ENCODE measurements at places on chromosomes 12 and 14.

DNA sequence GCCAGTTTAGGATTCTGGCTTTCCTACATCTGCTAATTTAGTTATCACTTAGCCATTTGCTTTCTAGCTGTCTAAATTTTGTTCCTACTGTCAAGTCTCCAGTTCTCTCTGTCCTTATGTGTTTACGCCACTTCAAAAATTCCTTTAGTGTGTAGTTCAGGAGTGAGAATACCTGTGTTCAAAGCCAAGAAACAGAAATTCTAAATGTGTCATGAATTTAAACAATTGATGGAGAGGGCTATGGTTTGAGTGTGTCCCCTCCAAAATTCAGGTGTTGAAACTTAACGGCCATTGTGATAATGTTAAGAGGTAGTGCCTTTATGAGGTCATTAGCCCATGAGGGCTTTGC is 11.4 kb upstream of the CATSPERB start:
- DNase-seq, result no peak

- no peak for DNase-seq
Measured at GRCh38 chr12:7096979-7097378, 4.7 kb upstream of the C1R start.

DNA sequence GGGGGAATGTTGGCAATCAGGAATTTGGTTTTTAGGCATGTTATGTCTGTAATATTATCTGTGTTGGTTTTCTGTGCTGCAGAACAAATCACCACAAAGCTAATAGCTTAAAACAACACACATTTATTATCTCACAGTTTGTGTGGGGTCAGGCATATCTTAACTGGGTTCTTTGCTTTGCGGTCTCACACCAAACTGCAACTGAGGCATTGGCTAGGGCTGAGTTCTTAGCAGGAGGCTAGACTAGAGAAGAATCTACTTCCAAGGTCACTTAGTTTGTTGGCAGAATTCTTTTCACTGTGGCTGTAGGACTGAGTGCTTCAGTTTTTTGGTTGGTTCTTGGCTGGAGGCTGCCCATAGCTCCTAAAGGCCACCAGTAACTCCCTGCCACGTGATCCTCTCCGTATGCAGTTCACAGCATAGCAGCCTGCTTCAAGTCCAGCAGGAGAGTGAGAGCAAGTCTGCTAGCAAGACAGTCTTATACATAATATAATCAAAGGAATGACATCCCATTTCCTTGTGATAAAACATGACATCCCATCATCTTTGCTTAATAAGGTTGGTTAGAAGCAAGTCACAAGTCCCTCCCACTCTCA is 21.6 kb downstream of the ATF1 start:
- no peak for DNase-seq

GRCh38 chr14:76844223-76844622 is 18.0 kb downstream of the LRRC74A start:
- peak; percentile 37 for DNase-seq

GRCh38 chr12:112463478-112463877 is 44.7 kb downstream of the PTPN11 start:
- DNase-seq, result no peak

DNA sequence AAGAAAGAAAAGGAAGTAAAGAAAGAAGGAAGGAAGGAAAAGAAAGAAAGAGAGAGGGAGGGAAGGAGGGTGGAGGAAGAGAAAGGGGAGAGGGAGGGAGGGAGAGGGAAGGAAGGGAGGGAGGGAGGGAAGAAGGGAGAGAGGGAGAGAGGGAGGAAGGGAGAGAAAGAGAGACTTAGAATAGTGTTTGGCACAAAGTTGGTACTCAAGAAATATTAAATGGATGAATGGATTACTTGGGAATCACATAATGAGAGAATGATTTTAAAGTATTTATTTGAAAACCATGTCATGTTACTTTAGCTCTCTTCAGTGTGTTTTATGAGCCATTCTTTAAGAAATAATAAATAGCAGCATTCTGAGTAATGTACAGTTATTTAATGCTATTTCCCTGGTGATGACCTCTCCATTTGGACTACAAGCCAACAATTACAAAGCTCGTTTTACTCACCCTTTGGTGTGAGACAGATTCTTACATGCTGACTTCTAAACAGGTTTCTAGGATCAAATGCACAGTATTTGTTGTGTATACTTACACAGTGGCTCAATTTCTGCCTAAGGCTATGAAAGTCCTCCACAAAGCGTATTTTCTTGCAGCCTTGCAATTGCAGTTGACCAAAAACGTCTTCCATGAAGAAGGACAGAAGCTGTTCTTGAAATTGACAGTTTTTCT is 861 bp downstream of the IL26 start:
- no peak for DNase-seq

DNA sequence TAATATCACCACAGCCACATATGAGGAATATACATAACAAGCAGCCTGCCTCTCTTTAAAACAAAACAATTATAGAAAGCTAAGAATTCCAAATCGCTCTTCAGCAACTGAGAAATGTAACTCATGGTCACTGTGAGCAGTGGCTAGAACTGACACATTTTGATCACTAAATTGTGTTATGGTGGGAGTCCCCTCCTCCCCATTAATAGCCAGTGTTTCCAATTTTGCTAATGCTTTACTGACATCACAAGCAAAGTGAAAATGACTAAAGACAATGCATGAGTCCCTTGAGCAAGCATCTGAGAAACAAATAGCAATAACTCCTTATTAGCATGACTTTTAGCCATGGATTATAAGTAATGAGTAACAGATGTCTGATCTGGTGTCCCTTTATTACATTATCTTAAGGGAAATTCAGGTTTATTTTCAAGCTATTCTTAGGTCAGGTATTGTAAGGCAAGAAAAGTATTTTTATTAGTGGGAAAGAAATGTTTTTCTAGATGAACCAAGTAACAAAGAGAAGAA is 148.3 kb downstream of the KCNH5 start:
- DNase-seq, result peak; percentile 80

GRCh38 chr14:88999137-88999536 is 174.7 kb downstream of the TTC8 start:
- DNase-seq, result no peak

GRCh38 chr12:4325966-4326365 is 5.0 kb downstream of the TIGAR start:
- DNase-seq, result no peak

DNA sequence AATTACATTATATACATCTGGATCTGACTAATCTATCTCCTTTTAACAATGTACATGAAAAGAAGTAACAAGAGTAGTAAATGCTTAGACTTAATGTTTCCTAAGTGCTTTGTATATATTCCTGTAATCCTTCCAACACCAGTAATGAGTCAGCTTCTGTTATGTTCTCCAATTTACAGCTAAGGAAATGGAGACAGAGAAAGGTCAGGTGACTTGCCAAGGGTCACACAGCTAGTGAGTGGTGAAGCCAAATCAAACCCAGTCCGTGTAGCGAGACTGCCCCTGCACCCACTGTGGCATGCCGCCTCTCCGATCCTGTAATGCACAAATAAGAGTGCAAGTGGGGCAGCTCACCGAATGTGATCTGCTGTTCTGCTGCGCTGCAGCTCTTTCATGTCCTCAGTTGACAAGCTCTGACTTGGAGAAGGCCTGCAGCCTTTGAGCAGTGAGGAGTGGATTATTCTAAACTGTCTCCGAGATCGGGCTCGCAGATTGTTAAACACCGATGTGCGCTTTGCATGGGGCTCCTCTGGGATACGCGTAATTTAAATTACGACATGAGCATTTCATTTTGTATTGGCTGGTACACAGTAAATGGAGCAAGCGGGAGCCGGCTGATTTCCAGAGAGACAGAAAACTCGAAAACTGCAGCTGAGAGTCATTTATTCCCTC is 65.1 kb upstream of the KTN1 start:
- no peak for DNase-seq

DNA sequence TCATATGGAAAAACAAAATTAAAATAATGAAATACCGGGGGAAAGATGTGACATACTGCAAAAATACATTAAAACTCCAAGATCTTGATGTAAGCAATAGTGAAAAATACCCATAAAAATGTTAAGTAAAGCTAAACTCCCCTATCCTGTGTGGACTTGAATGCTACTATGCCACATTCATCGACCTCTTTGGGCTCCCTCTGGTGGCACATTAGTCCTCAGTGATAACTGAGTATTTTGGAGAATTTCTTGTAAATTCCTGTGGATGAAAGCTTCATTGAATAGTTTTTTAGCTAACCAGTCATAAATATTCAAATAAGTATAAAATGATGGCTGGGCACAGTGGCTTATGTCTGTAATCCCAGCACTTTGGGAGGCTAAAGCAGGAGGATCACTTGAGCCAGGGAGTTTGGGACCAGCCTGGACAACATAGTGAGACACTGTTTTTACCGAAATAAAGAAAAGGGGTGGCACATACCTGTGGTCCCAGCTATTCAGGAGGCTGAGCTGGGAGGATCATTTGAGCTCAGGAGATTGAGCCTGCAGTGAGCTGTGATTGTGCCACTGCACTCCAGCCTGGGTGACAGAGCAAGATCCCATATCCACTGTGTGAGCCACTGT is 42.4 kb upstream of the SGPP1 start:
- DNase-seq, result peak; percentile 65

- no peak for DNase-seq
Measured at GRCh38 chr12:120928864-120929652, 24.9 kb upstream of the SPPL3 start.

- no peak for DNase-seq
Measured at GRCh38 chr12:128483526-128484255, 216.7 kb downstream of the TMEM132C start.

GRCh38 chr14:69328317-69328716 is 68.4 kb downstream of the GALNT16 start:
- no peak for DNase-seq

DNA sequence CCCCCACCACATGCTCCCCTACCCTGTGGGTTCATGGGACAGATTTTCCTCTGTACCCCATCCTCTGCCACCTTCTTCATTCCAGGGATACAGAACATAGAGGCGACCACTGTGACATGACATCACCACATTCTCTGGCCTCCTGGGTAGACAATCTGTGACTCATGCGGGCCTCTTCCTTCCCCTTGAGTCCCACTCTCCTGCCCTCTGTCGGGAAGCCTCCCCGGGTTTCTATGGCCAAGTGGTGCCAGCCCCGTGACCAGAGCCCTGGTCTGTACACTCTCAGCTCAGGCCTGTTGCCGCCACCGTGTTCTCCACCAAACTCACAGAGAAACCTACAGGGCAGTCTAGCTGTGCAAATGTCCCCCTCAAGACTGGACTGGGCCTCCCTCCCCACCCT is 8.0 kb downstream of the CLMN start:
- DNase-seq, result no peak

DNA sequence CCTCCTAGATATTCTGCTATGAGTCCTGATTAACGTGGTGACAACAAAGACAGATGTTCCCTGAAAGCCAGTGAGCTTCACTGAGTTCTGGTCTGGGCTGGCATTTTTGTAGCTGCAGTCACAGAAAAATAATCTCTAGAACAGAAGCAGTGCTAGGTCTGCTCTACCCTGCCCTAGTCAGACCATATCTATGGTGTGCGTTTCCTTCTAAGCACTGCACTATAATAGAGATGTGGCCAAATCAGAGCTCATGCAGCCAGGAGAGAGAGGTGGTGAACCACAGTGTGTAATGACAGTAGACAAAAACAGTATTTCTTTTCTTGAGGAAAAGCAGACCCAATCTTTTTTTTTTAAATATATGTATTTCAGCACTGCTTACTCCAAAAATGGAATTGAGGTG is 76.3 kb downstream of the CMAS start:
- no peak for DNase-seq

DNA sequence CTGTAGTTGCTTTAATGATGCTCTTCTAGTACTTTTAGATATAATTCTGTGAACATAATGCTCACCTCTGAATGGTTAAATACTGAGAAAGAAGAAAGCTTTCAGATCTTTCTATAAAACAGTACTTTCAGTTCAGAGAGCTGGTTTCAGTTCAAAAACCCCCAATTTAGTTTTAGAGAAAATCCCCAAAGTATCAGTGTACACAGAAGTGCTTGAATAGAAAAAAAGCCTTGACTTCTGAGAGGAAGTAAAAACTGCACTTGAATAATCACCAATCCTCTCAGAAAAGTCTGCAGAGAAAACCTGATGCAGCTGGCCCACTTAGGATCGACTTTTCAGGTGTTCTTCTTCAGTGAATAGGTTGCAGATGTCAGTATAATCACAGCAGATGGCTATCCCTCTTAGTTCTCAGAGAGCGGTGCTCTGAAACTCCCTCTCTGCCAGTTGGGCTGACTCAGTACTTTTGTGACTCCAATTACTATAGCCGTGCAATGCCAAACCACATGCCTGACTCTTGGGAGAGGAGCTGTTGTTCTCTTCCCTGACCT is 616.3 kb downstream of the LRFN5 start:
- no peak for DNase-seq

DNA sequence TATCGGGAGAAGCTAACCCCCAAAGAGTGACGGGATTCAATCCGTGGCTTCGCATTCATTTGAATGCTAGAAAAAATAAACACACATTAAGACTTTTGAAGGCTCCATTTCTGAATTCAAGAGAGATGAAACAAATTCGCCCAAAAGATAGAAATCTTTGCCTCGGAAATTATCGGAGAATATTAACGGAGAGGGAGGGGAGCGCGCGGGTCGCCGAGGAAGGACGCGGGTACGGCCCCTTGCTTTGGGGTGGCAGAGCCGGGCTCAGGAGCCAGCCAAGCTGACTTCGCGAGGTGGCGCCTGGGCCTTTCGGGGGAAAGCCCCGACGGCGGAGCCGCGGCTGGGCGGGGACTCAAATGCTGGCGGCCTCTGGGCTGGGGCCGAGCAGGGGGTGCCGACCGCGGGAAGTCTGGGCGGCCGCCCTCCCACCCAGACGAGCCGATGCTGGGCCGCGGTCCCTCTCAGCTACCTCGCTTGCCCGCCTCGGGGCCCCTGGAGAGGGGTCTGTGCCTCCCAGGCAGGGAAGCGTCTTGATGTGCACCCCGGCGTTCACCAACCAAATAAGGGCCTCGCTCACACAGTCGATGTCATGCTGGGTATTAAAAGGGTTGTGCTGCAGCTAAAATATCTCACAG is 14.7 kb downstream of the NKX2-1 start:
- no peak for DNase-seq

DNA sequence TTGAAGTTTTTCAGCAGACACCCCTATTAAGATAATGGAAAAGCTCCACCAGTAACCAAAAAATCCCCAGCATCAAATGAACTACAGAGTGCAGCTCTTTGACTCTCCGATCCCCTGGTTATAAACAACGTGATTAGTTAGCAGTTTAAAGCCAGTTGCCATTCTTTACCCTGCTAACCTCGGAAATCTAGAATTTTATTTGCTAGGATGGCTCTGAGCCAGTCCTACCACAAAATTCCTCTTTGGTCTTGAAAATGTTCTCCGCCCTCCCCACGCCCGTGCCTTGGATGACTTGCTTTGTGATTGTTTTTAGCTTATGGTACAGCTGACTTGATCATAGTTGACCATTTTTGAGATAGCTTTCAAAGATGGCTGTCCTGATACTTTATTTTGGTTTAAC is 1.2 kb downstream of the KLHDC2 start:
- no peak for DNase-seq

All from HAP-1 (cell line).